ENCODE measurements at places on chromosomes 6 and 20.

DNA sequence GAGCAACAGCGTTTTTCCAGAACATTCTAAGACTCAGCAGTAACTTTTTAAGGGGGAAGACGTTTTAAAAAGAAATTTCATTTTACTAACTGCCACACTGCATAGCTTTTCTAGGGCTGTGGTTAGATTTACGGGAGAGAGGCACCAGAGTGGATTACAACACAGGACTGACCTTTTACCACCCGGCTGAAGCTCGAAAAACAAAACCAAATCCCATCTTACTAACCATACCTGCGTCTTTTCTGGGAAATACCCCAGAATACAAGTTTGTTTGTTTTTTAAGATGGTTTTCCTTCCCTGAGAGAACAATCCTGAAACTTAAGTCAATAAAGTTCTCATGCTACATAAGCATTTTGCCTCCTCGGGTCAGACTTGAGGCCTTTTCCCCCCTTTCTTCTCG lies 209.3 kb upstream of the SOX4 start:
- no peak for DNase-seq

- no peak for DNase-seq
Observed at GRCh38 chr6:116842459-116842858, 13.6 kb upstream of the GPRC6A start.

- no peak for DNase-seq
Observed at GRCh38 chr6:126781582-126781981, 336.9 kb upstream of the RSPO3 start.

GRCh38 chr20:1369970-1370369 lies 22.9 kb downstream of the FKBP1A start:
- no peak for DNase-seq

- no peak for DNase-seq
Observed at GRCh38 chr20:57160985-57161384, 105.5 kb downstream of the BMP7 start.

DNA sequence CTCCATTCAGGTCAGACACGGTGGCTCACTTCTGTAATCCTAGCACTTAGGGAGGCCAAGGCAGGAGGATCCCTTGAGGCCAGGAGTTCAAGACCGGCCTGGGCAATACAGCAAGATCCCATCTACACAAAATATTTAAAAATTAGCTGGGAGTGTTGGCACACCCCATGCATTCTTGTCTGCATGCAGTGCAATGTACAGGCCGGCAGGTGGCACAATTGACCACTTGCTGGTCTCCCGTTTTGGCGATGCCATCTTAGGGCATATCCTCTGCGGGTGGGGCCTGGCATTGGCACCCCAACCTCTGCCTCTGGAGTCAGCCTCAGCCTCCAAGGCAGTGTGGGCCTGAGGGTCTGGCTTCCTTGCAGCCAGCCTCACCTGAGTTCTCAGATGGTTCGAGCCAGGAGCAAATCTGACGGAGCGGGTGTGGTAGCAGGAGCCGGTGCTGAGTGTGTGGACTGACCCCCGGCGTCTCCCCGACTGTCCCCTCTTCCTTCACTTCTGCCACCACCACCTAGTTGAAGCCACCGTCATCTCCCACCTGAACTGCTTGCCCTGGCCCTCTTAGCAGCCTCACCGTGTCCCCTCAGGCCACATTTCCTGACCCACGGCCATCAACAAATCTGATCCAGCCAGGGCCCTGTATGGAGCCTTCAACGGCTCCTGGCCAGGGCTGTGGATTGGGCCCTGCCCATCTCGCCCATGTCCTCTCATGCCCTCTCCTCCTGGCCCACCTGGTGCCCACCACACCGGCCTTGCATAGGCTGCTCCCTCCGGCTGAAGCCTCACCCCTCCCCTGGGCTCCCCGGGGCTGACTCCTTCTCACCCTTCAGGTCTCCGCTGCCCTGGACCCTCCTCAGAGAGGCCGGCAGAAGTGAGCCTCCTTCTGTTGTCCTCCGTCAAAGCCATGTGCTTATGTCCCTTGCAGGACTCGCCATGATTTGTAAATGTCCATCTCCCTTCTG lies 44.0 kb downstream of the EFCAB8 start:
- peak; percentile 44 for DNase-seq

GRCh38 chr6:14972379-14973067 lies 273.3 kb upstream of the JARID2 start:
- DNase-seq, result no peak

- no peak for DNase-seq
Observed at GRCh38 chr20:45051204-45052060, 49.5 kb downstream of the KCNS1 start.

GRCh38 chr6:45445749-45446549 lies 68.2 kb upstream of the SUPT3H start:
- no peak for DNase-seq

GRCh38 chr6:137165375-137166246 lies 7.8 kb downstream of the IL22RA2 start:
- no peak for DNase-seq

GRCh38 chr6:92690997-92691599 lies 728.3 kb downstream of the EPHA7 start:
- no peak for DNase-seq

DNA sequence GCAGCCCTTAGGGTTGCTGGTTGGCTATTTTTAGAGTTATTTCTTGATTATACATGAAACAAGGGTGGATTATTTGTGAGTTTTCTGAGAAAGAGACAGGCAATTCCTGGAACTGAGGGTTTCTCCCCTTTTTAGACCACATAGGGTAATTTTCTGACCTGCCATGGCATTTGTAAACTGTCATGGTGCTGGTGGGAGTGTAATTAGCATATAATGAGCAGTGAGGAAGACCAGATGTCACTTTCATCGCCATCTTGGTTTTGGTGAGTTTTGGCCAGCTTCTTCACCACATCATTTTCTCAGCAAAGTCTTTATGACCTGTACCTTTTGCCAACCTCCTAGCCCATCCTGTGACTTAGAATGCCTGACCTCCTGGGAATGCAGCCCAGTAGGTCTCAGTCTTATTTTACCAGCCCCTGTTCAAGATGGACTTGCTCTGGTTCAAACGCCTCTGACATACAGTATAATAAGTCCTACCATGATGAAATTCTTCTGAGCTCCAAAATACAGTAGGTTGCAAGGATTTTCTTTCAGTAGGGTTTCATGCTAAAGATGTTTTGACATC lies 117.1 kb downstream of the ISM1 start:
- no peak for DNase-seq

GRCh38 chr6:137810554-137811120 lies 56.4 kb upstream of the TNFAIP3 start:
- DNase-seq, result no peak

DNA sequence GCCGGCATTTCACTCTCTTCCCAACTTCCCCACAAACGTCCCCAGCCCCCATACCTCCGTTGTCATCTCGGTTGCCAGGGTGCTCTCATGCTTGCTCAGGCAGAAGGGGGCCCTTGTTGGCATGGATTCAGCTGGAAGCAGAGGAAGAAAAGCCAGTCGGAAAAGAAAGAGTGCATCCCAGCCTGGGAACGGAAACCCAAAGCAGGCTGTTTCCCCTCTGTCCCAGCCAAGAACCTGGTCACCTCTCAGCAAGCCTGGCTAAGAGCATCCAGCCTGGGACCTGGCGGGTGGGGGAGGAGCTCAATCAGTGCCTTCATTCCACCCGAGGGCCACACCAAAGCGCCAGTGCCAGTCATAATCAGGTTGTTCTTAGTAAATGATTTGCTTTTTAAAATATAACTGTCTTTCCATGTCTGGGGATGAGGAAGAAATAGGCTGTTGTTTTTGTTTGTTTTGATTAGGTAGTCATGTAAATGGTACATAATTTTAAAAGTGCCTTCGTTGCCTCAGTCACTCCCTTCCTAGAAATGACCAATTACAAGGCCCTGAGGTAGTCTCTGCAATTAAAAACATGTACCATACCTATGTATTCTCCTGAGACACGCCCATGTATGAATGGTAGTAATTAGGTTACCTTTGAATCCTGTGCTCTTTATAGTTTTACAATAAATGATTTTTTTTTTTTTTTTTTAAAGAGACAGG lies 21.1 kb downstream of the CHMP4B start:
- no peak for DNase-seq

GRCh38 chr6:29589423-29590048 lies 4.6 kb downstream of the OR2H2 start:
- DNase-seq, result peak; percentile 7

GRCh38 chr20:23963941-23964340 lies 24.6 kb downstream of the GGTLC1 start:
- no peak for DNase-seq

- DNase-seq, result no peak
Observed at GRCh38 chr6:33445119-33445603, 9.2 kb upstream of the ZBTB9 start.

- no peak for DNase-seq
Observed at GRCh38 chr6:10534419-10534762, 13.2 kb downstream of the GCNT2 start.

DNA sequence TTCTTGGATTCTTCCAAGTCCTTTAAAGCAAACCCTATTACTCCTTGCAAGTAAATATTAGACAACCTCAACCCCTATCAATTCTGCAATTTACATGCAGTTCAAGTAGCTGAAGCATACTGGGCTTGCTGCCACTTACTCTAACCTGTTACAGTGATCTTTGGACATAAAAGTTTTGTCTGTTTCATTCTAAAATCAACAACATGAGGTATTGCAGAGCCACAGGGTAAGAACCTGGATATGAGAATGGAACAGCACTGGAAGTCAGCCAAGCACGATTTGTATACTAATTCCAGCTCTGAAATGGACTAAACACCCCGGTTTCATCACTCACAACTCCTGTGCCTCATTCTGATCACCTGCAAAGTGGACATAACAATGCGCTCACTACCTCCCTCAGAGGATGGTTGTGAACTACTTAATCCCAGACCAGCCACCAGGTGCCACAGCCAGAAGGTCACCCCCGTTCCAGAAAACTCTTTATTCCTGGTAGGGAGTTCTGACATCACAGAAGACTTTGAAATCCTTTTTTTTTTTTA lies 270.0 kb downstream of the ADGB start:
- DNase-seq, result no peak

DNA sequence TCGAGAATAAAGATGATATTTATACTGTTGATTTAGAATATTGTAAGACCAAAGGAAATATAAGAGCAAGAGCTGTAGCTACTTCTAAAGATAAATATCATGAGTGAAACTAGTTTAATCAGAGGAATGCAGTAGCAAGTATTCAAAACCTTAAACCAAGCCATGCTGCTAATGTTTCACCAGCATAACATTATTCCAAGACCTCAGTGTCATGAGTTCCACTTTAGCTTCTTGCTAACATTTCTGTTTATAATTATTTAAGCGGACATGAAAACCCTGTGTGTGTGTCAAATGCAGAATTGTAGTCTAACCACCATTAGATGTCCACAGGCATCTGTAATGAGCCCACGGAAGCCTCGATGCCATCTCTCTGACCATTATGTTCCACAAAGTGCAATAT lies 752.6 kb upstream of the MARCKS start:
- DNase-seq, result no peak

- DNase-seq, result no peak
Observed at GRCh38 chr6:123415844-123416468, 220.8 kb downstream of the TRDN start.

GRCh38 chr6:128600397-128600951 lies 80.1 kb upstream of the PTPRK start:
- DNase-seq, result no peak

DNA sequence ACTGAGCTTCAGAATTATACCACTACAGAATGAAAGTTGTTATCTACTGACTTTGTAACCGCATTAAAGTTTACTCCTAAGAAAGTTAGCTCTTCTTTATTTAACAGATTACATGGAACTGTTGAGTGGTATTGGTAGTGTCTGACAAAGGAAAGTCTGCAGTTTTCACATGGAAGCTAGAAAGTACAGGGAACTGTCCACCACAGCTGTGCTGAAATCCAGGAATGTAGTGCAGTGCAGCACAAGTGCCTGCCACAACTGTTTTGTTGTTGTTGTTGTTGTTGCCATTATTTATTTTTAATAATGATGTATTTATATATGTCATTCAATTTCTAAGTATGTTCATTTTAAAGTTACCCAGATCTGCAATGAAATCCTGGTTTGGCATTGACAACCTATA lies 464.9 kb downstream of the TBC1D32 start:
- DNase-seq, result no peak

DNA sequence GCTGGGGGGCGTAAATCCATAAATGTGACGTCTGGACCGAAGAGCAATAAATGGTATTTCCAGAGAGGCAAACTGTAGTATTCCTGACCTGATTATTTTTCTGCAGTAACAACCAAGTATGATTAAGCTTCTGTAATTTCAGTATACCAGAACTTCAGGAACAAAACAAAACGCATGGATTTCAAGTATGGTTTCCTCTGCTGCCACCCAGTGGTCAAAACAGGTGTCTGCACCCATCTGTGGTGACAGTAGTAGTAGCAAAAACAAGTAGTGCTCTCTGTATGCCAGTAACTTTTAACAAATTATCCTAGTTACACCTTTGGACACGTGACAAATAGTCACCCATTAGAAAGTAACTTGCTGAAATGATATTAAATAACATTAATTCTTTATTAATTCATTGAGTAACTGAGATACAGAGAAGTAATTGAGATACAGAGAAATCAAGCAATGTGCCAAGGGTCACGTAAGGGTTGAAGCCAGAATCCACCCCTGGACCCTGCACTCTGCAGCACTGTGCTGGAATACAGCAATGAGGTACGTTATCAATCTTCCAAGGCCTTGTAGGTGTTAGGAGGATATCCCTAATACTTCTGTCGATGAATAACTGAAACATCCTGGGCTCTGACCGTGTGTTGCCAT lies 7.9 kb downstream of the CALHM4 start:
- peak; percentile 58 for DNase-seq

- DNase-seq, result no peak
Observed at GRCh38 chr6:131519670-131520436, 53.2 kb upstream of the ARG1 start.

DNA sequence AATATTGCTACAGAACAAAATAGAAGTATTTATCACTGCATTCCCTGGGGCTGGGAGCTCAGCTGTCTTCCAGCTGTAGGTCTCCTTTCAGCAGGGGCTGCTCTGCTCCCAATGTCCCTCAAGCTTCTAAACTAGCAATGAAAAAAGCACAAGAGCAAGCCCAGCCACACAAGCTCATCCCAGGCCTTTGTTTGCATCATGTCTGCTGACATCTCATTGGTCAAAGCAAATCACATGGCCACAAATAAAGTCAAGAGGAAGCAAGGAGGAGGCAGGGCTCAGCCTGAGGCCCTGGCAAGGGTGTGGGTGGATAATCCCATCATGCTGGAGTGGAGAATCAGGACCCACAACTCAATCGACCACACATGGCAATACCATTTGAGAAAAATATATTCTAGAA lies 2.2 kb upstream of the BFSP1 start:
- no peak for DNase-seq

DNA sequence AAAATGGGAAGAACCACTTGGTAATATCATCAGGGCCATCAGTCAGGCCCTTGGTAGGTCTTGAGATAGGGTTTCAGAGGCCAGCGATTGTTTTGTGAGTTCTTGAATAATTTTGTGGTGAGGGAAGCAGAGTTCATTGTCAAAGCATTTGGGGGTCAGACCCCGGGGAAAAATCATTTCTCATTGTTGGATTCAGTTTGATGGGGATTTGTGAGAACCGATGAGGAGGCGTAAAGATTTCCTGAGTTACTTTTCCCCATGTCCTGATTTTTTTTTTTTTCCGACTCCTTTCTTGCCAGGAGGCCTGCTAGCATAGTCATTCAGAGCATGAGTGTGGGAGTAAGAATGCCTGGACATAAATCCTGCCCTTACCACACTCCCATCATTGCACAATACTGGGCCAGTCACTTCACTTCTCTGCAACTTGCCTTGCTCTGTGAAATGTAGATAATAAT lies 60.3 kb downstream of the TSHZ2 start:
- DNase-seq, result no peak

- DNase-seq, result no peak
Observed at GRCh38 chr6:2797564-2798031, 32.4 kb downstream of the WRNIP1 start.
